Hematopoietic multipotent progenitor cell treated with erythropoietin and hydrocortisone succinate and interleukin-3 and kit ligand, for 17 days (in vitro differentiated cells): ENCODE measurements at places on chromosomes 4 and X.

- no peak for DNase-seq
These were observed 100.2 kb downstream of the PDLIM5 start for GRCh38 chr4:94551643-94552564.

DNA sequence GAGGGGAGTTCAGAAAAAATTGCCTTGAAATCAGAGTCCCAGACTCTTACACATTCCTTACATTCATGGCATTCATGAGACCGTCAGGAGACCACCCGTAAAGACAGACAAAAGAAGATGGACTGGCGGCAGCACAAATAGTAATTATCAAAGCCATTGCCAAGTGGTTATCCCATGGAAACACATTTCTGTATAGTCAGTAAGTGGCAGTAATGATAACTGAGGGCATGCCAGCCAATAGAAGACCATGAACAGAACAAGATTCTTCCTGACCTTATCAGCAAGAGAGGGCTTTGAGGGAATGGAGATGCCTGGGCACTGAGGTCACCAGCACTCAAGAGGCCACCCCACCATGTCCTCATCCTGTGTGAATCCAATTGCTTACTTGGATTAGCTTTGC, 121.7 kb upstream of the HCCS start:
- DNase-seq, result no peak

DNA sequence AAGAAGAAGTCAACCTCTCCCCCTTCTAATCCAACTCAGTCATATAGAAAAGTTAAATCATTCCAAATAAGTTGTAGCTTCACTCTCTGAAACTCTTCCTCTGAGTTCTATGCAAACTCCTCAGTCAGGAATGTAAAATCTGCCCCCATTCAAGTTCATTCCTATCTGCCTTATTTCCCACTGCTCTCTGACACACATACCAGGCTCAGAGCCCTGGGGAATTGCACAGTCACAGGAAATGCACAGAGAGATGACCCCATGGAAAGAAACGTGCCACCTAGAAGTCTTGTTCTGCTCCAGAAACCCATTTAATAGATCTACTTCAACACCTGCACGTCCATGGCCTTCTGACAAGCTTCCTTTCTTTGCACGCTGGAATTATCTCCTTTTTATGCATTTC, 236.0 kb upstream of the VCX3A start:
- DNase-seq, result no peak

- DNase-seq, result no peak
These were observed 120.0 kb upstream of the SHISA3 start for GRCh38 chr4:42277291-42277690.

DNA sequence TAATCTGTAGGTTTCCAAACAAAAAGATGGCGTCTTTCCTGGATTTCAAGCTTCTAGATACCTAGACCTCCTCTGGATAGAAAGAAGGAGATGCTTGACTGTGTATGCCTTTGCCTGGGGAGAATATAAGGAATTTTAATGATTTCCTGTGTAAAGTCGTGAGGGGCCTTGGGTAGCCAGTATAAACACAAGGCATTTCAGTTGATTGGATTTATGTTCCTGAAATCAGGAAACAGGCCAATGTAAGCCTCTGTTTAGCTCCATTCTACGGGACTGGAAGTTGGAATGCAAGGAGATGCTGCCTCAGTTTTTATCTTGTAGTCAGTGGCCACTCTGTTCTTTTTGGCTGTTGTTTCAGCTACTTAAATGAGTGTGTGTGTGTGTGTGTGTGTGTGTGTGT, 137.2 kb downstream of the GUCY2F start:
- no peak for DNase-seq

DNA sequence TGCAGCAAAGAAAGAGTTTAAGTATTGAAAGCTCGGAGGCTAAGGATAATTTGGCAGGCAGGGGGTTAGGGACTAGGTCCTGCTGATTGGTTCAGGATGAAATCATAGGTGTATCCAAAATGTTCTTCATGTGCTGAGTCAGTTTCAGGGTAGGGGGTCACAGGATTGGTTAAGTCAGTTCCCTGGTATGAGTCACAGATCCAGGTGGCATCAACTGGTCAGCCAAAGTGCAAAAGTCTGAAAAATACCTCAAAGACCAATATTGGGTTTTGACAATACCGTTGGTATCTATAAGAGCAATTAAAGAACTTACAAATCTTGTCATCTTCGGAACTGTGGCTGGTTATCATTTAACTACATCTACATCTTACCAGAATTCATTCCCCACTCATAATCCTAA, 25.6 kb upstream of the PRDM8 start:
- no peak for DNase-seq

DNA sequence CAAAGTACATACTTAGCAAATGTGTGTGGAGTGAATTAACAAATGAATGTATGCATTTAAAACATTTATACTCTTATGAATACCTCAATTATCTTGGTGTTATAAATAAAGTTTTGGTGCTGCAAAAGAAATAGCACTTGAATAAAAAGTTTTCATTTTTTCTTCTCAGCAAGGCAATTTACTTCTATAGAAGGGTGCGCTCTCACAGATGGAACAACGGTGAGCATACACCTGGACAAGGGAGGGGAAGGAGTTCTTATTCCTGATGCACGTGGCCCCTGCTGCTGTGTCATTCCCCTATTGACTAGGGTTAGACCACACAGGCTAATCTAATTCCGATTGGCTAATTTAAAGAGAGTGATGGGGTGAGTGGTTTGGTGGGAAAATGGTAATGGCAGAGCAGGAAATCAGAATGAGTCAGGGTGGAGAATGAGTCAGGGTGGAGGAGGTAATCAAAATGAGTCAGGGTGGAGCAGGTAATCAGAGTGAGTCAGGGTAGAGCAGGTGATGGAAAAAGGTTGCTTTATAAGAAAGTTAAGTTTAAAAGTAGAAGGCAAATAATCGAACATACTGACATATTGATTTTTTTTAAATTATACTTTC, 28.2 kb upstream of the PGK1 start:
- DNase-seq, result no peak

DNA sequence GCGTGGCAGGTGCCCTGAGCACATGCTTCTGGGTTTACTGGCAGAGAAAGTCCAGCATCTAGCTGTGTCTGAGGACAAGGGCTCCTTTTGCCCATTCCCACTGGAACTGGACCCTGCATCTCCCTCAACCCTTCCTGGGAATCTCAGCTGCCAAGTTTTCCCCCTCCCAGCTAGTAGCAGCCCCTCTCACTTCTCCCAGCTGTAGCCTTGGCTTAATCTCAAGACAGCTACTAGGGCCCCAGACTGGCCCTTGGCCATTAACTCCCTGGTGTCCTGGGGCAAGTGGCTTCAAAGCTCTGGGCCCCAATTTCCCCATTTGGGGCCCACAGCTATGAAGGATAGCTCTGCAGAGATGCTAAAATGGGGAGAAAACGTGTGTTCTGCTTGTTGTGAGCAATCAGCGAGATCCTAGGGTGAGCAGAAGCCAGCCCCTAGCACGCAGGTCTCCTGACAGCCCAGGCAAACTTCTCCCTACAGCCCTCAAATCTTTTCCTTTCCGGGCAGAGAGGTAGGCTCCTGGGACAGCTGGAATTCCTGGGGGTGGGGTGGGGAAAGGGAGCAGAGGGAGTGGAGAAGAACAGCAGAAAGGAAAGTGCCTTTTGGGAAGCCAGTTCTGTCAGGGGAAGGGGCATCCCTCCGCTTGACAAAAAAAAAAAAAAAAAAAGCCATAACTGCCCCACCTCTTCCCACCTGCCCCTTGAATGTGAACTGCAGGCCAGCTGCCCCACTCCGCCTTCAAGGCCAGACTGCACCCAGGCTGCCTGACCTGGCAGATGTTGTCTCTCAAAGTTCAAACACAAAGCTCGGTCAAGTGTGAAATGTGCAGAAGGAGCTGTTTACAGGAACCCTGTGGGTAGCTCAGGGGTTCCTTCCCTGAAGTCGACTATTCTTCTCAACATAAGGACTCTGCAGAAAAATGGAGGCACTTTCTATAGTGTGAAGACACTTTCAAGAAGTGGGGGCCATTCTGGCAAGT, 16.6 kb downstream of the FGD1 start:
- DNase-seq, result no peak

DNA sequence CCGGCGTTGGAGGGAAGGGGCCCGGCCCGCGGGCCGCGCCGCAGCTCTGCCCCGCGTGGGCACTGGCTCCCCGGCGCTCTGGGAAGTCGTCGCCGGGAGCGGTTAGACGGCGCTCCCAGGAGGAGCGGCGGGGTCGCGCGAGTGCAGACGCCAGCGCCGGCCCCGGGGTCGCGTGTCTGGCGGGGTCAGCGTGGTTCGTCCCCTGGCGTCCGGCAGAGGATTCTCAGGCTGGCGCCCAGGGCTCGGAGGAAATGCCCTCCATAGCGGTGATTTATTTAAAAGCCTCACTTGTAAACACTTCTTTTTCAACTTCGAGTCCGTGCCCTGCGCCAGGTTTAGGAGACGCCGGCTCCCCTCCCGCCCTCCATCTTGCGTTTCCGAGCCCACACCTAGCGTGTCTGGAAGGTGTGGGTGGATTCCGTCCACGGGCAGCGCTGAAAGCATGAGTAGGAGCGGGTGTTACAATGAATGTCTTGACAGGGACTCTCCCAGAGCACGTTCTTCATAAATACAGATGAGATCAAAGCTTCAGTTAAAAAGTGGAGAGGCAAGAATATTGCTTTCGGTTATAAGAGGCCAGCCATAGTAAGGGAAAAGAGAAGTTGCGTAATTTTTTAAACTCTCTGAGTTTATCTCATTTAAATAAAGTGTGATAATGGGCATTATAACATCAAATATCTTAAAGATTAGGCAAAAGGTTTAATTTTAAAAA, 692 bp downstream of the FAM241A start:
- peak; percentile 45 for DNase-seq

- no peak for DNase-seq
These were observed 60.9 kb downstream of the NPY5R start for GRCh38 chr4:163404580-163404979.

GRCh38 chr4:123255971-123256370, 140.6 kb upstream of the SPRY1 start:
- no peak for DNase-seq

DNA sequence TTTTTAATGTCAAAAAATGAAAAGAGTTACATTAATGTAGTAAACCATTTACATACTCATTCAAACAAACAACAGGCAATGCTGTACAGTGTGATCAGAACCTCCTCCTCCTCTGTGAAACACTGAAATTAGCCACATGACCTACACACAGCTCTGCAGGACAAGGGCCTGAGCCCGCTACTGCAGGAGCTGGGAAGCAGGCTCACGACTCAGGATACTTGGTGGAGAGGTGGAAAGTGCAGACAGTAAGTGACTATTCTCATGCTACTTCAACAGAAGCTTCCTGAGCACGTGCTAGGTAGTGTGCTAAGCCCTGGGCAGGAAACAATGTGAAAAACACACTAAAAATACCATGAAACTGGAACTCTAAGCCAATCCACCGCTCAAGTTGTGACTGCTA, 56.8 kb downstream of the TAPT1 start:
- no peak for DNase-seq

DNA sequence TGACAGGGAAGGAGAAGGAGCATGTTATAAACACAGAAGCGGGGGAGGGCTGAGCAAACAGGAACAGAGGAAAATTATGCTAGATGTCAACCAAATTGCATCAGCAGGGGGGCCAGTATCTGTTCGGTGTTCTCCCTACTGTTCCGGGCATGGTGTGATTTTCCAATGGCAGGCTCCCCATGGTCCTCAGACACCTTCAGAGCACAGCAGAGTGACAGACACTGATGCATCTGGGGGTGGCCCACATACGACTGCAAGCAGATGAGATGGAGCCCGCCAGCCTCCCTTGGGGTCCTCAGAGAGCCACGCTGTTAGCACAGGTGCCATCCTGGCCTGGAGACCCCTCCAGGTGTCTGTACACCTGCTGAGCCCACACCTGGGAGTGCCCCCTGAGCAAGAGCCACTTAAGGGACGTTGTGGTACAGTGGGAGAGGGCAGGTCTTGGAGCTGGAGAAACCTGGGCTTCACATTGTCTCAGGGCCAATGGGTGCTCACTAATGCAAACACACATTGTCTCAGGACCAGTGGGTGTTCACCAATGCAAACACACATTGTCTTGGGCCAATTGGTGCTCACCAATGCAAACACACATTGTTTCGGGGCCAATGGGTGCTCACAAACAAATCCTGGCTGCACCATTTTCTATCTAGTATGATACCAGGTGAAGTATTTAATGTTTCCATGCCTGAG, 95.4 kb downstream of the SLC2A9 start:
- no peak for DNase-seq

GRCh38 chrX:40050532-40050931, 47.2 kb downstream of the BCOR start:
- DNase-seq, result no peak

DNA sequence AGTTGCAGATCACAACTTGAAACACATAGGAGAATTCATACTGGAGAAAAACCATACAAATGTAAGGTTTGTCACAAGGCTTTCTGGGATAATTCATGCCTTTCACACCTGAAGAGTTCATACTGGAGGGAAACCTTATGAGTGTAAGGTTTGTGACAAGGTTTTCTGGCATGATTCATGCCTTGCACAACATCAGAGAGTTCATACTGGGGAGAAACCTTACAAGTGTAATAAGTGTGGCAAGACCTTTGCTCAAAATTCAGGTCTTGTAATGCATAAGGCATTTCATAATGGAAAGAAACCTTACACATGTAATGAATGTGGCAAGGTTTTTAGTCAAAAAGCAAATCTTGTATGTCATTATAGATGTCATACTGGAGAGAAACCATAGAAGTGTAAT, 58.8 kb upstream of the ENPEP start:
- DNase-seq, result no peak

GRCh38 chr4:5800496-5800895, 89.5 kb downstream of the EVC start:
- DNase-seq, result no peak

GRCh38 chr4:41057467-41057866, 156.9 kb downstream of the APBB2 start:
- DNase-seq, result no peak

GRCh38 chr4:53545942-53546581, 45.2 kb downstream of the LNX1 start:
- DNase-seq, result no peak

GRCh38 chr4:101367201-101367600, 19.9 kb upstream of the PPP3CA start:
- DNase-seq, result no peak

GRCh38 chr4:184417802-184418511, 56.4 kb downstream of the IRF2 start:
- peak; percentile 59 for DNase-seq

DNA sequence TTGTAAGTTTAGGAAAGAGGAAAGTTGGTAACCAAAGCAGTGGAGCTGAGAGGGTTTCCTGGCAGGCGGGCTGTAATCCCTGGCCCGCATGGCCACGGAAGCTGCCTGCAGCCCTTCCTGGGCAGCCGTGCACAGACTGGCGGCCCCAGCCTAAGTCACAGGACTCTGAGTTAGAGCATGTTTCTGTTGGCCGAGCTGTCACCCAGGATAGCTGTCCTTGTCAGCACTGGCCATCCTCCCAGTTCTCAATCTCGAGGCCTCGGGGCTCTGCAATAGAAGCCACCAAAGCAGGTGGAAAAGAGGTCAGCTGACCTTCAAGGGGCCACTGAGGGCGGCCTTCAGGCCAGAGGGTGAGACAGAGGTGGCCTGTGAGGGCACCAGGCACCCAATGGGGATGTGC, 20.5 kb downstream of the PNMA6E start:
- DNase-seq, result no peak

DNA sequence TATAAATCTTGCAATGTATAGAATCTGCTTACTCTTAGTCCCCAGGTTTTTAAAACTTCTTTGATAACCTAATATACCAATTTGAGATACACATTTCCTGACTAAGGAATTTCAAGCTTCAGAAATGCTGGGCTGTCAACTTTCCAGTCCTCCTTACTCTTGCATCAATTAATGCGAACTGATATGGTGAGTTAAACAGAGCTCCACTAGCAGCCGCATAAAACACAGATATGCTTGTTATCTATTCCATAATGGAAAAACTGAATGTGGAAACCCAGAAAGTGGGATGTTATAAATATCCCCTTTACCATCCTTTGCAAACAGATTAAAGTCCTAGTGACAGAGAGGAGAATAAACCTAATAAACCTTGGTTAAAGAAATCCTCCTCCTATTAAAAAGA, 1913.7 kb downstream of the STIM2 start:
- no peak for DNase-seq
